ENCODE measurements at places on chromosomes 1 and 21. TPM values are rescaled to one million over a fixed set of nuclear protein-coding genes. Genes with fewer than 3 reads are reported as not detected.

DNA sequence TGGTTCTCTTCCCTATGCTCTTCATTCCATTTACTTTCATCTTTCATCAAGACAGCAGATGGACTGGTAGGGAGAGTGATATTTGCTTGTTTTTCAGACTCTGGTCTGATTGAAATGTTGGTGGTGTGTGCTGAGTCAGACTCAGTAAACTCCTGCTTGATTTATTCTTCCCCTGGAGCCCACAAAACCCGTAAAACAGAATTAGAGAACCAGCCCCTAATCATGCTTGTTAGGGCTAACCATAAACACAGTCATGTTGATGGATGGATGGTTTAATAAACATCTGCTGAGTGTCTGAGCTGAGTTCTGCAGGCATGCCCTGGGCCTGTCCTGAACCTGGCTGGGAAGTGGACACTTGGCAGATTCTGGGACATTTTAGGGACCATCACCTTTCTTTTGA lies 24.8 kb downstream of the NOS1AP start:
- no peak for DNase-seq
- no peaks in the 10 kb centered on the region for H3K36me3 ChIP-seq
- no peaks in the 10 kb centered on the region for H3K4me1 ChIP-seq
- no peak overlapping the region for H3K4me3 ChIP-seq
- H3K27me3 ChIP-seq = no peaks in the 10 kb centered on the region
- H3K27ac ChIP-seq = no peak overlapping the region

GRCh38 chr21:45913886-45914285 lies 67.7 kb upstream of the COL6A1 start:
- no peak overlapping the region for H3K4me3 ChIP-seq
- no peaks in the 10 kb centered on the region for H3K36me3 ChIP-seq
- H3K4me1 ChIP-seq = peaks cover 7% of the 10 kb centered on the region
- H3K27ac ChIP-seq = no peak overlapping the region
- DNase-seq = no peak

DNA sequence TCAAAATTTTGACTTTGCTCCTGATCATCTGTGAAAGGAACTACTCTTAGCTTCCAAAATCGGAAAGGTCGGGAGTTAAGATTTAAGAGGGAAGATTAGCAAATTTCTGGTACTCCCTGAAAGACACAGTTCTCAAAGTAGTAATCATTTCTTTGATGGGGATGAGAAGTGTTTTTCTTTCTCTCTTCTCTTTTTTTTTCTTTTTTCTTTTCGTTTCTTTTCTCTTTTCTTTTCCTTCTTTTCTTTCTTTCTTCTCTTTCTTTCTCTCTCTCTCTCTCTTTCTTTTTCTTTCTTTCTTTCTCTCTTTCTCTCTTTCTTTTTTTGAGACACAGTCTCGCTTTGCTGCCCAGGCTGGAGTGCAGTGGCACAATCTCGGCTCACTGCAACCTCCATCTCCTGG lies 5.1 kb upstream of the RAB29 start:
- H3K36me3 ChIP-seq = no peaks in the 10 kb centered on the region
- H3K4me1 ChIP-seq = peaks cover 20% of the 10 kb centered on the region
- no peak overlapping the region for H3K4me3 ChIP-seq
- H3K27me3 ChIP-seq = no peaks in the 10 kb centered on the region

GRCh38 chr1:177116941-177117340 lies 47.6 kb downstream of the ASTN1 start:
- no peak for DNase-seq
- H3K27ac ChIP-seq = no peak overlapping the region
- H3K4me1 ChIP-seq = no peaks in the 10 kb centered on the region
- H3K36me3 ChIP-seq = no peaks in the 10 kb centered on the region
- H3K4me3 ChIP-seq = no peak overlapping the region
- H3K27me3 ChIP-seq = no peaks in the 10 kb centered on the region

DNA sequence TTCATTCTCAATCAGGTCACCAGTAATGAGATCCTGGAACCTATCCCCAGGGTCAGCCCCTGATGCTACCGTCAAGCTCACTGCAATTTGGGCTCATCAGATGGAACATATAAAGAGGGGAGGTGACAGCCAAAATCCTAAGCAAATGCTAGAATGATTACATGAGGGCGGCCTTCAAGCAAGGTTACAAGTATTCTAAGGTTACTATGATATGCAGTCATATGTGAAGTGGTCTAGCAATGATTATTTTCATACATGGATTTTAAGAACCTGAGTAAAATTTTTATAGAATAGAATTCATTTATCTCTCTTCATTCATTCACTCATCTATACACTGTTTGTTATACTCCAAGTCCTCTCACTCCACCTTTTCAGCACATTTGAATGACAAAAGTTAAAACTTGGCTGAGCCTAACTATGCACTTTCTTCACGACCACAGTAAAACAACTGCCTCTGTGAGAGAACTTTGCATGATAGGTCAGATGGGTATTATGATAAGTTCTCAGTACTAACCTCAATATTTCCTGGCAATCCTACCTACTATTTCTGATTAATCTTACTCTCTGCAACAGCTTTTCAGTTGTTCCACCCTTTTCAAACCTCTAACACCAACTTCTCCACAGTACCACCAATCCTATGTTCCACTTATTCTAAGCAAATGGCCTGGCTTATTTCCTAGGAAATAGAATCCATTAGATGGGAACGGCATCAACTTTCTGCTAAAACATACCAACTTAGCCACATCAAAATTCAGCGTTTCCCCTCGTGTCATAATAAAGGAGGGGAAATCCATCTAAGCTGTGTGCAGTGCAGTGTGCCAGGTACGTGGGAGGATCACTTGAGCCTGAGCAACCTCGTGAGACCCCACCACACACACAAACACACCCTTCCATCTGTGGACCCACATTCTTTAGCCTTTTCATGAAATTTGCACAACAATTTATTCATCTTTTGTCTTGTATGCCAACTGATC lies 32.0 kb downstream of the LHX9 start:
- H3K4me1 ChIP-seq = peaks cover 22% of the 10 kb centered on the region
- H3K4me3 ChIP-seq = peak overlapping the region; percentile 19
- H3K27me3 ChIP-seq = no peaks in the 10 kb centered on the region
- no peak for DNase-seq
- no peaks in the 10 kb centered on the region for H3K36me3 ChIP-seq
- H3K27ac ChIP-seq = no peak overlapping the region

DNA sequence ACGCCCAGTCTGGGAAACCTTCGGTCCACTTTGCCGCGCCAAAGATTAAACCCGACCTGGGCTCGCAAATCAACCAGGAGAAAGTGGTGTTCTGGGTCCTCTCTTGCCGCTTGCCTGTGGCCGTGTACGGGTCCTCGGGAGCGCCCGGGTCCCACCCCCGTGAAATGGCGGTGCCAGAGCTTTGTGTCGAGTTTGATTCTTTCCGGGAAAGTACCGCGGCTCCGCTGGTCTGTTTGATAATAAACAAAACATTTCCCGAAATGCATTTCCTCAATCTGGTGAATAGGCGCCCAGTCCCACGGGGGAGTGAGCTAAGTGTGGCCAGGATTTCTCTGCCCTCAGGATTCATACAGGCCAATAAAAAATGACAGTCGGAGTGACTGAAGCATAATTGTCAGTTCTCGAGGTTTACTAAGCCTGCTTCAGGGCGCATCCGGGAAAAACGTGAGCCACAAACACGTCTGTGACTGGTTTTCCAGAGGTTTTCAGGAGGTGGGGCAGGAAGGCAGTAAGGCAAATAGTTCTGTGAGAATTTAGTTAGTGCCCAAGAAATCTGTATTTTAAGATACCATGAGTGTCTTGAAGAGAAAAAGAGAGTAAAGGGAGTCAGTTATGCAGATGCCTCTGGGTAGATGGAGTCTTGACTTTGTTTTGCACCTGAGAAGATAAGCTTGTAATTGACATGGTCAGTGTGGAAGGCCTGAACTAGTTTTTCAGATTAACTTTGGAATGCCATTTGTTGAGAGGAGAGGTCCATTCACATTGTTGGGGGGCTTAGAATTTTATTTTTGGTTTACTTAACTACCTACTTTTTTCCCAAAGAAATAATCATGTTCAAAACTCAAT lies 675 bp downstream of the IFNAR1 start:
- peak; percentile 51 for DNase-seq
- H3K4me1 ChIP-seq = peaks cover 40% of the 10 kb centered on the region
- H3K27me3 ChIP-seq = no peaks in the 10 kb centered on the region
- peak overlapping the region; percentile 94 for H3K27ac ChIP-seq
- H3K36me3 ChIP-seq = no peaks in the 10 kb centered on the region
- H3K4me3 ChIP-seq = peak overlapping the region; percentile 72

CACNA1E gene
- not detected for polyA plus RNA-seq

CTBS gene
- 18.3 TPM for polyA plus RNA-seq
